Activated CD4-positive, alpha-beta T cell treated with anti-CD3 and anti-CD28 coated beads, Interleukin-2, amount 10 ng/mL, durations not matched to agents 24 days and 14 days (primary cell): ENCODE measurements at places on chromosomes 11 and 22. TPM values are rescaled to one million over a fixed set of nuclear protein-coding genes. Genes with fewer than 3 reads are reported as not detected.

DNA sequence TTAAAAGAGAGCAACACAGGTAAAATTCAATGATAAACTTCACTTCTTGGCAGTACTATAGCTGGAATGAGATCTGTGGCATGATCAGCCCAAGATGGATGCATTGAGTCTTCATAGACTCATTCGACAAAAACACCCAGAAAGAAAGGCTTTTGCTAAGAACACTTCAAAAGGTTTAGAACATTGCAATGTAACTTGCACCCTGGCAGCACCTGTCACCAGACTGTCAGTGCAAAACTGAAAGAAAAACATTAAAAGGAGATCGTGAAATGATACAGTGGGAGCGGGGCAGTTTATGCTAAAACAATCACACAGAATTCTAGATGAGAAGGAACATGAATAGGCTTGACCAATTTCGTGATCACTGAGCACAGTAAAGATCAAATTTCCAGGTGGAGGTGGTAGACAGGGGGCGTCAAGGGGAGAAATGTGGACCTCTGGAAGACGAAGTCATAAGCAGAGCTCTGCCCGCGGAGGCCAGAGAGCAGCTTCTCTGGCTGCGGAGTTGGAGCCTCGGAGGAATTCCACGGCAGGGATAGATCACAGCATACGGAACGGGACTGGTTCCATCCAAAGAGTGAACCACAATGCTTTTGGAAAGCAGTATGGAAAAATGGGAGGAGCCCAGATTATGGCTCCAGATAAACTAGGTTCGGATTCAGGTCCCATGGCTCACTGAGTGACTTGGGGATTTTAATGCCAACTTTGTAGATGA, 11.9 kb downstream of the VSIG10L2 start:
- no peak for DNase-seq

DNA sequence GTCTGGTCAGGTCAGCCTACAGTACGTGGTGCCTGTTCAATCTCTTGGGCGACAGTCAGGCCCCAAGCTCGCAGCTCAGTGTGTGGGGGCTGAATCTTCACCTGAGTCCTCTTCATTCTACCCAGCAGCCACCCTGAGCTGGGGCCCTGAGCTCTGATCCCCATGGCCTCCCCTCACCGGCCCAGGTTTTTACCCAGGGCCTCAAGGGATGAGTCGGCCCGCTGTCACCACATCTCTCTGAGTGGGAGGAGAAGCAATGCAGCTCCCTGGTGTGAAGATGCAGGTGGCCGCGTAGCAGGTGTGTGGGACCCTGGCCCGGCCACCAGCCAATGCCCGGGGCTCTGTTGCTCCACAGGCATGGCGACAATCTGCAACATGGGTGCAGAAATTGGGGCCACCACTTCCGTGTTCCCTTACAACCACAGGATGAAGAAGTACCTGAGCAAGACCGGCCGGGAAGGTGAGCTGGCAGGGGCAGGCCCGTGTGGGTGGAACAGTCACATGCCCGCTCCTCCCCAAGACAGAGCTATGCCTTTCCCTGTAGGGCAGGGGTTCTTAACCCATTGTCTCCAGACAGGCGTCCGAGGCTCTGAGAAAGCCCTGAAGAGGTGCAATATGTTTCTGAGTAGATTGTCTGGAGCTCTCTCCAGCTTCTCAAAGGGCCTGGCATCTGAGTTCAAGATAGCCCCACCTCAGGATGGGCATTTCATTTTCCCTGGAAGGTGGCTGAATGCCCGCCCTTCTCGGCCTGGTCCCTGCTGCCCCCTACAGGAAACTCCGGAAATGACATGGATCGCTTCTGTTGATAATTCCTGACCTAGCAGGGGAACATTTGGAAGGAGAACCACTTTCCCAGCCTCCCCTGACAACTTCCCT, 26.9 kb downstream of the POLR3H start:
- peak; percentile 78 for DNase-seq

- no peak for DNase-seq
Measured at GRCh38 chr11:334264-334994, 13.8 kb upstream of the IFITM3 start.

DNA sequence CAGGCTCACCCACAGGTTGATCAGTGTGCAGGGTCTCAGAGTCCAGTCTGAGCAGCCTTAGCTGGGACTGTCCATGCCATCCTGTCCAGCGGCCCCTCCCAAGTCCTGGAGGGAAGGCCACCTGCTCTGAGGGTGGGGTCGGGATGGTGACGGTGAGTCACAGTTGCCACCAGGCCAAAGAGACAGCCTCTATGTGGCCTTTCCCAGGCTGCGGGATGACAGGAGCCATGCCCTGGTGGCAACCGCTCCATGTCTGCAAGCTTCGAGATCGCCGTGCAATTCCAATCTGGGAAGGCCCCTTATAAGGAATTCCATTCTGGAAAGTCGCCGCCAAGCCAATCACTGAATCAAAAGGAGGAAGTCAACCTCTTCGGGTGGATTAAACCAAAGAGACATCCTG, 47.5 kb downstream of the RTL6 start:
- no peak for DNase-seq

The FAT3 gene
- total RNA-seq = not detected in 2 replicates

GRCh38 chr11:73493956-73494598, 103.8 kb downstream of the FAM168A start:
- DNase-seq = no peak

The UPK3A gene
- not detected in 2 replicates for total RNA-seq

GRCh38 chr22:38953577-38954413, 3.6 kb upstream of the APOBEC3A start:
- DNase-seq = peak; percentile 94
